ENCODE measurements at places on chromosomes 11 and 22. TPM values are rescaled to one million over a fixed set of nuclear protein-coding genes. Genes with fewer than 3 reads are reported as not detected.

- no peaks in the 10 kb centered on the region for H3K4me1 ChIP-seq
- no peak overlapping the region for H3K4me3 ChIP-seq
- H3K36me3 ChIP-seq = no peaks in the 10 kb centered on the region
- H3K27me3 ChIP-seq = peaks cover 5% of the 10 kb centered on the region
- H3K27ac ChIP-seq = no peak overlapping the region
- no peak for DNase-seq
Measured at GRCh38 chr22:47784367-47784983, 1022.0 kb downstream of the TBC1D22A start.

The BTBD18 gene
- not detected for total RNA-seq

DNA sequence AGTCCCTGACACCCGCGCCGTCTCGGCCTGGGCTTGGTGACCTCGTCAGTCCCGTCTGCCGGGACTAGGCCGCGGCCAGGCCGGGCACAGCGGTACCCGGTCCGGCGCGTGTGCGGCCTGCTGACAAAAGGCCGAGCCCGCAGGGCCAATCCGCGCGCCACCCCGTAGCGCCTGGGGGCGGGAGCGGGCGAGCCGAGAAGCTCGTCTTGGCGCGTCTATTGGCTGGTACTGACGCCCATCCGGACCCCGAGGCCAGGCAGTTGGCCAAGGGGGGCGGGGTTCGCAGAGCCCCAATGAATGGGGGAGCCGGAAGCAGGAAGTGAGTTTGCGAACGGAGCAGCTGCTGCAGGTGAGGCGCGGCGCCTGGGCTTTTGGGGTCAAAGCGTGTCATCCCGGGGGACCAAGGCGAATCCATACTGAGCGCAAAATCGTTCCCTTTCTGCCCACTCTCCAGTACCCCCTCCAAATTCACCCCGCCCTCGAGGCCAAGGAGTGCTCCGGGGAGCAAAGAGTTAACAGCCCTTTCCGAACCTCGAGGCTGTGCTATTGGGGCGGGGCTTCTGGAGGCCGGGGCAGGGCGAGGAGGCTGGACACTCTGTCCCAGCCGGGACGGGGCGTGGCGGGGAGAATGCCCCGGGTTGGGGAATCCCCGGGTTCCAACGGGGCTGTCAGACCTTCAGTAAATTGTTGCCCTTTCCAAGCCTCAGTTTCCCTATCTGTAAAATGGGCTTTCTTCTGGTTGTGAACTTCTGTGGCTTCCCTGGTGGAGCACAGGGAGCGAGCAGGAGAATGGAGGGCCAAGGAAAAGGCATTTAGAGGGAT lies at the start of gene DPP3:
Gene DPP3, plus strand, starts transcription at position 318 of the 822 bp plus-strand sequence. CDS start 1,767 bp downstream, outside the sequence.
- peaks cover 32% of the 10 kb centered on the region for H3K36me3 ChIP-seq
- H3K4me1 ChIP-seq = peaks cover 17% of the 10 kb centered on the region
- peak; percentile 98 for DNase-seq
- H3K27ac ChIP-seq = peak within 1 kb of the TSS; percentile 92
- H3K4me3 ChIP-seq = peak within 1 kb of the TSS; percentile 75

DNA sequence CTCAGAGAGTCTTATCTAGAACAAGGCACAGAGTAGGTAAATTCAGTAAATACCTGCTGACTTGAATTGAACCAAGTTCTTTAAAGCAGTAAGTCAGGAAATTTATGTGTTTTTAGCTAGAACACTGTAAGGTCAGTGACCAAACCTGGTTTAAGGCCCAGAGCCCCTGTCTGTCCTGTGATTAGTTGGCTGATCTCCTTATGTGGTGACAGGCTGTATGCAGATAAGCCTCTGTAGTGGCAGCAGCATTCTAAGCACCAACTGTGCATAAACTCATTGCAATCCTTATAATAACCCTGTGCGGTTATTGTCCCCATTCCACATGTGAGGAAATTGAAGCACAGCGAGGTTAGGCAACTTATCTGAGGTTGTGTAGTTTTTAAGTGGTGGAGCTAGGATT lies 40.5 kb downstream of the FBXO7 start:
- no peaks in the 10 kb centered on the region for H3K4me1 ChIP-seq
- no peaks in the 10 kb centered on the region for H3K27me3 ChIP-seq
- no peaks in the 10 kb centered on the region for H3K36me3 ChIP-seq
- no peak overlapping the region for H3K27ac ChIP-seq

GRCh38 chr22:24101966-24102365 lies 79.3 kb upstream of the SUSD2 start:
- H3K36me3 ChIP-seq = peaks cover 80% of the 10 kb centered on the region
- DNase-seq = peak; percentile 20
- H3K27ac ChIP-seq = no peak overlapping the region
- H3K4me3 ChIP-seq = no peak overlapping the region

The THY1 gene
- total RNA-seq = 7.5 TPM

GRCh38 chr11:110526323-110526722 lies 96.6 kb downstream of the FDX1 start:
- DNase-seq = no peak
- H3K4me3 ChIP-seq = no peak overlapping the region
- H3K27me3 ChIP-seq = no peaks in the 10 kb centered on the region
- H3K4me1 ChIP-seq = peaks cover 7% of the 10 kb centered on the region
- H3K36me3 ChIP-seq = no peaks in the 10 kb centered on the region

DNA sequence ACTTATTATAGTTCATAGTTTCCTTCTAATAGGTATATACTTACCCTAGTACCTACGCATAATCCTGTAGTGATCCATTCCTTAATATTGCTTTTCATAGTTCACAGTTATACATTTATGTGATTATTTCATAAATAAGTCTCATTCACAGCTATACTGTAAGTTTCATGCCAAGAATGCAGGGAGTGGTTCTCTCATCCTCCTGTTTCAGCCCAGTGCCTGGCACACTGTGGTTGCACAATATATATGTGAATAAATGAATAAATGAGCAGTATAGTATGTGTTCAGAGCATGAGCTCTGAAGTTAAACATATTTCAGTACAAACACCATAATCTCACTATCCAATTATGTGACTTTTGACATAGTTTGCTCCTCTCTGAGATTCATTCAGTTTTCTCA lies 115.8 kb downstream of the MAML2 start:
- H3K4me3 ChIP-seq = no peak overlapping the region
- no peak overlapping the region for H3K27ac ChIP-seq
- DNase-seq = no peak
- H3K4me1 ChIP-seq = peaks cover 56% of the 10 kb centered on the region

The MAPK8IP2 gene
- total RNA-seq = 1.7 TPM

DNA sequence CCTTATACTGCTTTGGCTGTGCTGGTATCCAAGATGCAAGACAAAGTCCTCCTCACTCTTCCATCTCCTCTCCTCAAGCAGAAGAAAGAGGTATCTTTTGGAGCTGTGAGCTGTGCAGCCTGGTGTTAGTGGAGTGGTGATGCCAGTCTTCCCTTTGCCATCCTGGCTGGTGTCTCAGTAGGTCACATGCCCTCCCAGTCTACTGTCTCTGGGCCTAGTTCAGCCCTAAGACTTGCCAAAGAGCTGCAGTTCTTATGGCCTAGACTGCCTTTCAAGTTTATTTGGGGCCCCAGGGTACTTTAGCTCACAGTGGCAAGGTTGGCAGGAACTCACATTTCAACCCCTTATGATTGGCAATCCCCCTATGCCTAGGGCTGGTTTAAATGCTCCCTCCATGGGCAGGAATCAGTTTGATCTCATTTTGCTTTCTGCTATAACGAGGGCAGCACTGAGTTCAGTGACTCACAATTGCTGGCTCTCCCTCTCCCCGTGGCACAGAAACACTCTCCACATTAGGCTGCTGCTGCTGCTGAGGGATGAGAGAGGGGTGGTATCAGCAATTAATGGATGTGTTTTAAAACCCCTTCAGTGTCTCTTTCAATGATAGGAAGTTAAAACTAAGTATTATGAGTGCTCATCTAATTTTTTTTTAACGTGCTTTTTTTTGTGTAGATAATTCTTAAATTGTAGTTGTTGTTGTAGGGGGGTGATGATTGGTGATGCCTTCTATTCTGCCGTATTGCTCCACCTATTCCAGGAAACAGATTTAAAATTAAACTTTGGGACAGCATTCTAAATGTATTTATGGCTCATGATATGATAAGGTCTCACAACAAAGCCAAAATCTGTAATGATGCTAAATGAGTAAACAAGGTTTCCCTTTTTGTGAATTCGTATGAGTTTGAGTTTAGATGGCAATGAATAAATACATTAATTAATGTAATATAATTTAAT lies 1295.0 kb downstream of the JRKL start:
- no peak overlapping the region for H3K4me3 ChIP-seq
- H3K27ac ChIP-seq = no peak overlapping the region
- H3K36me3 ChIP-seq = no peaks in the 10 kb centered on the region
- H3K4me1 ChIP-seq = no peaks in the 10 kb centered on the region

The POU2AF1 gene
- total RNA-seq = 3.4 TPM

DNA sequence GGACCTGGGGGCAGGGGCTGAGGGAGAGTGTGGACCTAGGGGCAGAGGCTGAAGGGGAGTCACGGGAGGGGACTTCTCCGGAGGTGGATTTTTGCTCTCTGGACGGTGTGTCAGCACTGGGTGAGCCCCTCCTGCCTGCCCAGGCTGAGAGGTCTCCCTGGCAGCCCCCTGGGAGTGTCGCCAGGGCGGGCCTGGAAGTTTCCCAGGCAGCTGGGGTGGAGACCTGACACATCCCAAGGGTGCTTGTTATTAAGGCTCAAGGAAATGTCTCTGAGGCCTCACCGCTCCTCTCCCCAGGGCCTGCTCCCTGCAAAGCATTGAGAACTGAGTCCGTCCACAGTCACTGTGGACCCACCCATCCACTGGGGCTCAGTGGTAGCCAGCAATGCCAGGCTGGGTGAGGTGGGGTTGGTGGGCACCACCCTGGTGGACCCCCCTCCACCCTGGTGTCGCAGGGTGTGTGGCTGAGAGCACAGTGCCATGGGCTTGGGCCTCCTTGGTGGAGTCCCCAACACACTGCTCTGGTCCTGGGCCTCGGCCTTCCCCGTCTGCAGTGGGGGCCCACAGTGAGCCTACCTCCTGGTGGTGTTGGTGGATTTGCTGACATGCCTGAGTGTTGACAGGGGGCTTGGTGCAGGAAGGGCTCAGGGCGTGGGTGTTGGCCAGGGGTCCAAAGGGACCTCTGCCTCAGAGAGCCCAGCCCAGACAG lies 2.5 kb downstream of the CD81 start:
- H3K4me1 ChIP-seq = peaks cover 58% of the 10 kb centered on the region
- H3K27me3 ChIP-seq = no peaks in the 10 kb centered on the region
- peak overlapping the region; percentile 48 for H3K4me3 ChIP-seq
- no peaks in the 10 kb centered on the region for H3K36me3 ChIP-seq
- peak overlapping the region; percentile 99 for H3K27ac ChIP-seq
- peak; percentile 48 for DNase-seq

The NXPE4 gene
- total RNA-seq = not detected

DNA sequence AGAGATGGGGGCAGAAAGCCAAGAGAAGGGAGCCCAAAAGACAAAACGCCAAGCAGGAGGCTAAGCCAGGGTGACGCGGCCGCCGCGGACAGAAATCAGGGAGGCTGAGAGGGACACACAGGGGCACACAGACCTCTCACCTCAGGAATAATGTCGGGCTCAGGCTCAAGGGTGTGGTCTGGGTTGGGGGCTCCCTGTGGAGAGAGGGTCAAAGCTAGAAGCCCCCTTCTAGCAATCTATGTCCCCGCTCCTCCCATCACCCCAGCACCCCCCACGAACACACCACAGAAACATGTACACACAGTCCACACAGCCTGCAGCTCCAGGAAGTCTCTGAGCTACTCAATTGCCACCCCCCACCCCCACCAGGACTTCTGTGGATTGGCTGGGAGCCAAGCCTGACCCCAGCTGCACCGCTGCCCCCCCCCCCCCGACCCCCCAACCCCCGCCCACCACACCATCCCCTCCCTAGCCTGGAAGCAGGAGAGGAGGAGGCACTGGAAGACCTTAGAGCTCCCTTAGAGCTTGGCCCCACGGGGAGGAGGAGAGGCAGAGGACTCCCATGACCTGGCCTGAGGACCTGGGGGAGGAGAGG lies 6.9 kb downstream of the BCL9L start:
- H3K4me1 ChIP-seq = peaks cover 99% of the 10 kb centered on the region
- H3K4me3 ChIP-seq = peak overlapping the region; percentile 93
- no peaks in the 10 kb centered on the region for H3K27me3 ChIP-seq
- no peak for DNase-seq
- H3K27ac ChIP-seq = peak overlapping the region; percentile 90

DNA sequence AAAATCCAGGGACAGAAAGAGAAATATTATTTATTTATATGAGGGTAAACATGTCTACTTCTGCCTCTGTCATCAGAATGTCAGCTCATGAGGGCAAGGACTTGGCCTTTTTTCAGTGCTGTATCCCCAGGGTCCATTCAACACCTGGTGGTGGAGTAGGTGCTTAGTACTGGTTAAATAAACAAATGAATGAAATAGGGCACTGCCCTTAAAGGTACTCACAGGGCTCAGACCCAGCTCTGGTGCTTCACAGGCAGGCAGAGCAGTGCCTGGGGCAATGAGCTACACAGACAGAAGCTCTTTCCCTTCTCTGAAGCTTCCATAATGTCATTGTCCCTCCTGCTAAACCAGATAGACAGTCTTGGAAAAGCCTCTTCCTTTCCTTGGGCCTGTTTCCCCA lies 30.9 kb downstream of the P4HA3 start:
- no peaks in the 10 kb centered on the region for H3K4me1 ChIP-seq
- H3K36me3 ChIP-seq = no peaks in the 10 kb centered on the region
- no peak overlapping the region for H3K4me3 ChIP-seq

- H3K4me3 ChIP-seq = peak overlapping the region; percentile 98
- peak overlapping the region; percentile 99 for H3K27ac ChIP-seq
- peaks cover 23% of the 10 kb centered on the region for H3K36me3 ChIP-seq
- DNase-seq = no peak
- H3K27me3 ChIP-seq = no peaks in the 10 kb centered on the region
Measured at GRCh38 chr22:19478045-19478900, 720 bp downstream of the UFD1 start.

- H3K27ac ChIP-seq = peak overlapping the region; percentile 86
- DNase-seq = no peak
- H3K4me1 ChIP-seq = peaks cover 33% of the 10 kb centered on the region
- H3K4me3 ChIP-seq = no peak overlapping the region
- no peaks in the 10 kb centered on the region for H3K27me3 ChIP-seq
- H3K36me3 ChIP-seq = peaks cover 24% of the 10 kb centered on the region
Measured at GRCh38 chr11:45210846-45211245, 64.4 kb downstream of the PRDM11 start.
